ENCODE measurements at places on chromosomes 13 and 19. TPM values are rescaled to one million over a fixed set of nuclear protein-coding genes. Genes with fewer than 3 reads are reported as not detected.

The ZNF486 gene
- 9.5 TPM for total RNA-seq

The RGS9BP gene
- total RNA-seq: 7.1 TPM

The ZNF224 gene
- total RNA-seq: 50.3 TPM

The RYR1 gene
- total RNA-seq: 231 TPM

The RNF113B gene
- not detected for total RNA-seq

The LACC1 gene
- total RNA-seq: 8.1 TPM

The CYP2S1 gene
- 11.0 TPM for total RNA-seq
